ENCODE measurements at places on chromosomes 6 and 20. TPM values are rescaled to one million over a fixed set of nuclear protein-coding genes. Genes with fewer than 3 reads are reported as not detected.

Gene ARG1
- total RNA-seq = 10.7 TPM

Gene BPI
- total RNA-seq = 11.5 TPM

Gene CAGE1
- 0.10 TPM for total RNA-seq

Gene OPRM1
- 20.9 TPM for total RNA-seq

Gene BTN3A1
- total RNA-seq = 29.0 TPM

Gene DNAH8
- total RNA-seq = 0.06 TPM

GRCh38 chr20:62161347-62161746, 17.8 kb downstream of the SS18L1 start:
- no peak for DNase-seq
- H3K4me1 ChIP-seq = peaks cover 11% of the 10 kb centered on the region
- H3K4me3 ChIP-seq = no peak overlapping the region
- peaks cover 97% of the 10 kb centered on the region for H3K36me3 ChIP-seq

- no peak for DNase-seq
- H3K4me1 ChIP-seq = no peaks in the 10 kb centered on the region
- H3K27me3 ChIP-seq = no peaks in the 10 kb centered on the region
- H3K36me3 ChIP-seq = no peaks in the 10 kb centered on the region
- no peak overlapping the region for H3K4me3 ChIP-seq
These were observed 218.4 kb downstream of the HIVEP2 start for GRCh38 chr6:142726616-142727015.

- no peaks in the 10 kb centered on the region for H3K4me1 ChIP-seq
- no peaks in the 10 kb centered on the region for H3K27me3 ChIP-seq
- no peak for DNase-seq
- H3K4me3 ChIP-seq = no peak overlapping the region
- H3K27ac ChIP-seq = no peak overlapping the region
- no peaks in the 10 kb centered on the region for H3K36me3 ChIP-seq
These were observed 42.6 kb upstream of the HMGN3 start for GRCh38 chr6:79277109-79277508.

DNA sequence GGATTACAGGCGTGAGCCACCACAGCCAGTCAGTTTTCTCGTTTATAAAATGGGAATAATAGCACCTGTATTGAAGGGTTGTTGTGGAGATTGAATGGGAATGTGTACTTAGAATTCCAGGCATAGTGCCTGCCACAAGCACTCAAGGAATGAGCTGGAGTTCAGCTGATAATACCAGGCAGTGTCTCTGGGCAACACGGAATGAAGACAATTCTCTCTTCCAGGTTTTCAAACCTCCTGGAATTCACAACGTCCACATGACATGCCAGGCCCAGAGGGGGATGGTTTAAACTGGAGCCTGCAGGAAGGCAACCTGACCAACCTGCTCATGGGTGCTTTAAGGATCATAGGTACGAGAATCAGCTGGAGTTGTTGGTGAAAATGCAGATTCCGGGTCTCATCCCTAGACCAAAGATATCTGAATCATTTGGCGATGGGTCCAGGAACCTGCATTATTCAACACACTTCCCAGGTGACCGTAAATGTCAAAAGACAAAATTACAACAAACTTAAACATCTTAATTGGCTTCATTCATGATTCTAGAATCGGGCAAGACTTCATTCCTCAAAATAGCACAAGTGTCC, 1.9 kb upstream of the PTPN1 start:
- no peaks in the 10 kb centered on the region for H3K36me3 ChIP-seq
- peaks cover 7% of the 10 kb centered on the region for H3K4me1 ChIP-seq
- no peaks in the 10 kb centered on the region for H3K27me3 ChIP-seq
- DNase-seq = no peak

DNA sequence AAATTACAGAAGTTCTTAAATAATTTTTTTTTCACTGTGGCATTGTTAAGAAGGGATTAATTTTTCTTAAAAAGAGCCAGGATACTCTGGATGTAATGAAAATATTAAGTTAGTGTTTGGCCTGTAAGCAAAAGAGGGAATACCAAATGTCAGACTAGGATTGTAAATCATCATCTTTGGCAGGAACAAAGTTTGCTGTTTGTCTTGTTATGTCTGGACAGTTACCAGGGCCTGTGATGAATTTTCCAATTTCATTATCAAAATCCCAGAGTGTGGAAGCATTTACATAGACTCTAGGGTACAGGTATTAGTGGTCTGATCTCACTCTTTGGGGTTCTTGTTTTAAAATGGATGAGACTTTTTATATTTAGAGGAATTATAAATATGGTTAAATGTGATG, 26.1 kb downstream of the CEP57L1 start:
- no peaks in the 10 kb centered on the region for H3K4me1 ChIP-seq
- no peak overlapping the region for H3K27ac ChIP-seq
- no peak for DNase-seq
- H3K36me3 ChIP-seq = no peaks in the 10 kb centered on the region
- H3K27me3 ChIP-seq = no peaks in the 10 kb centered on the region

- no peak for DNase-seq
- H3K36me3 ChIP-seq = no peaks in the 10 kb centered on the region
These were observed 30.6 kb upstream of the ZBTB24 start for GRCh38 chr6:109513571-109514071.

DNA sequence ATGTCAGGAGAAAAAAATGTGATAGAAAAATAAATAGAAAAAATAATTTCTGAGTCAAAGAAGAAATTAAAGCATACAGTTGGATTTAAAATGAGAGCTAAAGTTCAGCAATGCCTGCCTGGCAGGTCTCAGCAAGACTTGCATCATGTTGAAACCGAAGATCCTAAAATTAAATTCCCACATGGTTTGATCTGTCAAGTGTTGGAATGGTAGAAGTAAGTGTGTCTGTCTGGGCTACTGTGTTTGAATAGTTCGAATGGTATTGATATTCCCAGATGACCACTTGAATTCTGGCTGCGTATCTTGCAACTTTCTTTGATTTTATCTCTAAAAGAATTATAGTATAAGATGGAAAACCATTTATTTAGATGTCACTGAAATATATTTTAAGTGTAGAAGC, 1349.6 kb downstream of the EPHA7 start:
- H3K27me3 ChIP-seq = no peaks in the 10 kb centered on the region
- no peaks in the 10 kb centered on the region for H3K36me3 ChIP-seq
- no peak overlapping the region for H3K27ac ChIP-seq
- H3K4me3 ChIP-seq = no peak overlapping the region

GRCh38 chr6:15351631-15352030, 105.8 kb downstream of the JARID2 start:
- no peaks in the 10 kb centered on the region for H3K27me3 ChIP-seq
- H3K4me1 ChIP-seq = peaks cover 13% of the 10 kb centered on the region
- H3K27ac ChIP-seq = no peak overlapping the region
- no peaks in the 10 kb centered on the region for H3K36me3 ChIP-seq

DNA sequence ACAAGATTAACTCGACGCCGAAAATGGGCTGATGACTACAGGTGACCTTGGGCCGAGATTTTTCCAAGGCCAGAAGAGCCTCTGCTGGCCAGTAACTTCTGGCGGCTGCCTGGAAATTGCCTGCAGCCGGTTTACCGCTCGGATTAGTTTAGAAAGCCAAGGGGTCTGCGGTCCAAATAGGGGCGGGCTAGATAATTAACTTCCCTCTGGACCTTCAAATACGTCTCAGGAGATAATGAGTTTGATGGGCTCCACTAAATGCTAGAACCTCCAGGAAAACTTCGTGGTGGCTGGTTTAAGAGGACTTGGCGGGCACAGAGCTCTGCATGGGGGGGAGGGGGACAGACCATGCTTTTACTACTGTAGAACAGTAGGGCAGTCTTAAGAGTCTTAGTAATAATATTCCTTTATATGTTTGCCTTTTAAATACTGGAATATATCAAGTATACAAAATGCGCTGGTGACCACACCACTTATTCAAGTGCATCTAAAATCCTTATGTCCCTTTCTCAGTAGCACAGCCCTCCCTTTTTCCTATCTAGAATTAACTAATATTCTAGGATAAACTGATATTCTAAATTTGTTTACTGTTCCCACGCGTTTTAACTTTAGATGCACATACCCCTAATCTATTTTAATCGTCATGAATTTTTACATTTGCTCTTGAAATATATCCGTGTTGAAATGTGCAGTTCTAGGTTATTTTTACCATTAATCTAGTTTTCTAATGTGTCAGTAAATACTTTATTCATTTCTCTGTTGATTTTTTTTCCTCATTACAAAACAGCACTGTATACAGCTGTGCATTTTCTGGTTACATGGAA, 107.5 kb upstream of the PRSS16 start:
- peaks cover 6% of the 10 kb centered on the region for H3K36me3 ChIP-seq
- DNase-seq = no peak
- H3K27me3 ChIP-seq = no peaks in the 10 kb centered on the region
- peak overlapping the region; percentile 66 for H3K4me3 ChIP-seq

DNA sequence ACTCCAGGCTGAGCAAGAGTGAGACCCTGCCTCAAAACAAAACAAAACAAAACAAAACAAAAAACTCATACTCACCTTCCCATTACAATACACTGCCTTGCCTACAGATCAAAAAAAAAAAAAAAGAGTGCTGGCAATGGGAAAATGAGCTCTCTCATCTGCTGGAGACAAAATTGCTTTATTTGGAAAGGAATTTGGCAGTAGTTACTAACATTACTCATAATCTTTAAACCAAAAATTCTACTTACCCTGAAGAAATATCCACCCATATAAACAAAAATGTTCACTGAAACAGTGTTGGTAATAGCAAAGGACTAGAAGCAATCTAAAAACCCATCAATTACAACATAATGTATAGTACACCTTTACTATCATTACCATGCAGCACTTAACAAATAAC, 120.4 kb downstream of the RNGTT start:
- H3K27ac ChIP-seq = no peak overlapping the region
- DNase-seq = no peak
- no peak overlapping the region for H3K4me3 ChIP-seq
- peaks cover 4% of the 10 kb centered on the region for H3K36me3 ChIP-seq

DNA sequence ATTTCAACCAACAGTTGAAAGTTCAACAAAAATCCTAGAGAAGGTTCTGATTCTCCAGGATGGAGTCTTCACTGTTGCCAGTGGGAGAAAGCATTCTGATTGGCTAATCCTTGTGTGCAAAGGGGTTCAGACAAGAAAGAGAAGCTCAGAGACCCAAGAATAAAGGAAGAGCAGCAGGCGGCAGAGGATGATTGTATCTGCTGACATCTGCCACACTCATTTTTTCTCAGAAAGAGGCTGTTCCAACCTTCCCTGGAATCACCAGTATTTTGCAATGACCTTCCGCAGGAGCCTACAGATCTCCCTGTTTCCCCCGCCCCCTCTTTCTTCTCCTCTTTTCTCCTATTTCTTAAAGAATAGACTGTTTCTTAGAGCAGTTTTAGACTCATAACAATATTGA, 376.7 kb downstream of the CDH26 start:
- H3K27ac ChIP-seq = no peak overlapping the region
- peaks cover 12% of the 10 kb centered on the region for H3K4me1 ChIP-seq
- no peak for DNase-seq
- H3K36me3 ChIP-seq = no peaks in the 10 kb centered on the region
- no peak overlapping the region for H3K4me3 ChIP-seq
- H3K27me3 ChIP-seq = no peaks in the 10 kb centered on the region

GRCh38 chr6:126094411-126094810, 108.1 kb downstream of the TRMT11 start:
- peak; percentile 7 for DNase-seq
- peaks cover 2% of the 10 kb centered on the region for H3K27me3 ChIP-seq
- H3K36me3 ChIP-seq = no peaks in the 10 kb centered on the region
- H3K4me1 ChIP-seq = no peaks in the 10 kb centered on the region
- no peak overlapping the region for H3K4me3 ChIP-seq
- H3K27ac ChIP-seq = no peak overlapping the region

DNA sequence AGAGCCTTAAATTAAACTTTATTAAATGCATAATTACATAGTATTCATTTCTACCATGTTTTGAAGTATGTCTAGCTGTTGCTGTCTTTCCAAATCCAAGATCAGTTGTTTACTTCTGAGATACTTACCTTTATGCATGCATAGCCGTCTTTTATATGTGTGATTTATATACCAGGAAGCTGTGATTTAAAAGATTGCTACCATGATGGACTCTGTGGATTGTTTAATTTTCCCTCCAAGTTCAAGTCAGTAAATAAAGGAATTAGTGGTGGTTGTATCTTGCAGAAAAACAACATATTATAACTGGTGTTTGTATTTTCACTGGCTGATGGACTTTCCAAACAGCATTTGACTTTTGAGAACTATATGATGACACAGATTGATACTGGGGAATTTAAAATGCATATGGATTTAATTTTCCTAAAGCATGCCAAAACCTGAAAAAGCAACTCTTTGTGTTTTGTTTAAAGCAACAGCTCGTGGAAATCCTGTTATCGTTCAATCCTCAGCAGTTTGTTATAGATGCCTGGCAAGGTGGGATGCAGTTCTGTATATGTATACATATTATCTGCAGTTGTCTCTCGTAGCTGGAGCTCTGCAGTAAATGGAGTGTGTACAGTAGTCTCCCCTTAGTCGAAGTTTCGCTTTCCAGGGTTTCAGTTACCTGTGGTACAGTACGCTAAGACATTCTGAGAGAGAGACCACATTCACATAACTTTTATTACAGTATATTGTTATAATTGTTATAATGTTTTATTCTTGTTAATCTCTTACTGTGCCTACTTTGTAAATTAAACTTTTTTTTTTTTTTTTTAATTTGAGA, 77.1 kb downstream of the CBFA2T2 start:
- H3K27me3 ChIP-seq = no peaks in the 10 kb centered on the region
- H3K4me1 ChIP-seq = peaks cover 10% of the 10 kb centered on the region
- DNase-seq = no peak
- H3K27ac ChIP-seq = no peak overlapping the region
- no peak overlapping the region for H3K4me3 ChIP-seq

GRCh38 chr6:42251911-42252637, 34.4 kb upstream of the MRPS10 start:
- peaks cover 8% of the 10 kb centered on the region for H3K36me3 ChIP-seq
- no peak overlapping the region for H3K4me3 ChIP-seq
- peak; percentile 86 for DNase-seq

GRCh38 chr20:46216770-46217464, 91.4 kb downstream of the CDH22 start:
- no peak overlapping the region for H3K27ac ChIP-seq
- peaks cover 2% of the 10 kb centered on the region for H3K27me3 ChIP-seq
- H3K4me3 ChIP-seq = no peak overlapping the region
- H3K4me1 ChIP-seq = peaks cover 44% of the 10 kb centered on the region

DNA sequence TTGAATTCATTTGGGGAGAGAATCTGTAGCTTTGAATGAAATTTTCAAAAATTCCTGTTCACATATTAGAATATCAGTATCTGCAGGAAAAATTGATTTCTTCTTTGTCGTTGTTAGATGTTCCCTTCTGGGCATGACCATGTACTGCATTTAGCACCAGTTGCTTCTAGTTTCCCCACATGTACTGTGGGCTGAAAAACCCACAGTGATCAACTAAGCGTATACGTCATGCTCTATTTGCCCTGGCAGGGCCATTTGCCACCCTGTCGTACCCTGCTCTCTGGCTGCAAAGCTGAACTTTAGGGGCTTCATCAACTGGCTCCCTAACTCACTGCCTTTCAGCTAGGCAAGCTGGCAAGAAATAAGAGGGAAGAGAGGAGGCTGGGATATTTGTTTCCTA, 340.7 kb upstream of the TSHZ2 start:
- no peak overlapping the region for H3K27ac ChIP-seq
- no peaks in the 10 kb centered on the region for H3K4me1 ChIP-seq
- H3K27me3 ChIP-seq = no peaks in the 10 kb centered on the region
- no peak for DNase-seq
- H3K36me3 ChIP-seq = no peaks in the 10 kb centered on the region

GRCh38 chr6:23339268-23339667, 769.9 kb downstream of the HDGFL1 start:
- H3K27ac ChIP-seq = no peak overlapping the region
- no peak for DNase-seq
- H3K4me1 ChIP-seq = no peaks in the 10 kb centered on the region
- H3K27me3 ChIP-seq = no peaks in the 10 kb centered on the region
- no peaks in the 10 kb centered on the region for H3K36me3 ChIP-seq

Measured in spinal cord (tissue), 10 donors.